ENCODE measurements at places on chromosomes 5 and 9. TPM values are rescaled to one million over a fixed set of nuclear protein-coding genes. Genes with fewer than 3 reads are reported as not detected.

The FOXD4 gene
- polyA plus RNA-seq, result 0.40 TPM

The IFNA13 gene
- polyA plus RNA-seq, result not detected

The FAM163B gene
- polyA plus RNA-seq, result 0.21 TPM

The PLAC8L1 gene
- polyA plus RNA-seq, result 0.68 TPM

The UNC13B gene
- 30.3 TPM for polyA plus RNA-seq

The ZNF608 gene
- 68.3 TPM for polyA plus RNA-seq

The SPATA31D4 gene
- not detected for polyA plus RNA-seq

The MACIR gene
- polyA plus RNA-seq, result 21.4 TPM

The PMPCA gene
- polyA plus RNA-seq, result 70.7 TPM

The SLC4A9 gene
- 28.6 TPM for polyA plus RNA-seq

The FCN2 gene
- polyA plus RNA-seq, result 0.47 TPM

DNA sequence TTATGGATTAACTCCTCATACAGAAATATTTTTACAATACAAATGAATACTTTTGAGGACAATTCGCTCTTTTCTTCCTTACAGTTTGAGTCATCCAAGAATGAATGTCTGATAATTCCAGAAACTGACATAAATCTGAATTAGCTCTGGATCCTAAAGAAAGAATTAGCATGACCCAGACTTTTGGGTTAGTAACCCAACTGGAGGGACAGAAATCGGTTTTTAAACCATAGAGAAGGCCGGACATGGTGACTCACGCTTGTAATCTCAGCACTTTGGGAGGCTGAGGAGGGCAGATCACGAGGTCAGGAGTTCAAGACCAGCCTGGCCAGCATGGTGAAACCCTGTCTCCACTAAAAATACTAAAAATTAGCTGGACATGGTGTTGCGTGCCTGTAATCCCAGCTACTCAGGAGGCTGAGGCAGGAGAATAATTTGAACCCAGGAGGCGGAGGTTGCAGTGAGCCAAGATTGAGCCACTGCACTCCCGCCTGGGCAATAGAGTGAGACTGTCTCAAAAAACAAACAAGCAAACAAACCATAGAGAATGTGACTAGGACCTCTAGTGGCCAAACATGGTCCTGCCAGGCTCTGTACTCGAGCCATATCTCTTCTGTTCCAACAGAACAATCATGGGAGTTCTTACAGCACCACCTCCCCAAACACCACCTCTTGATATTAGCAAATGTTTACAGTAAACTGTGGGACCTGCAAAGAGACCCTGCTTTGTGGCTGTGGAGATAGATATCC is 44.8 kb downstream of the LURAP1L start:
- no peak for DNase-seq

- DNase-seq, result peak; percentile 38
These were observed 119.6 kb downstream of the DROSHA start for GRCh38 chr5:31412324-31412723.

DNA sequence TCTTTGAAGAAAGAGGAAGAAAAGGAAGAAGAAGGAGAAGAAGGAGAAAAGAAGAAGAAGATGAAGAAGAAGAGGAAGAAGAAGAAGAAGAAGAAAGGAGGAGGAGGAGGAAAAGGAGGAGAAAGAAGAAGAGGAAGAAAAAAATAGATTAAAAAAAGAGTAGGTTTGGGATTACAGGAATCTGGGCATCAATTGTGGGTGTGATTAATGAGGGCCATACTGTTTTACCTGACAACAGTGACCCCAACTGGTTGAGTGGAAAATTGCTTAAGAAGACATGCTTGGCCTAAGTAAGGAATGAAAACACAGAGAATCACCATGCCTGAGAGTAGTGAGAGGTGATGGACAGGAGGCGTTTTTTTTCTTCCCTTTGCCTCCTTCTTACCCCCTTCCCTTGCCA is 114.6 kb downstream of the FAM170A start:
- no peak for DNase-seq

- no peak for DNase-seq
These were observed 489.9 kb downstream of the PSAT1 start for GRCh38 chr9:78786794-78787193.

DNA sequence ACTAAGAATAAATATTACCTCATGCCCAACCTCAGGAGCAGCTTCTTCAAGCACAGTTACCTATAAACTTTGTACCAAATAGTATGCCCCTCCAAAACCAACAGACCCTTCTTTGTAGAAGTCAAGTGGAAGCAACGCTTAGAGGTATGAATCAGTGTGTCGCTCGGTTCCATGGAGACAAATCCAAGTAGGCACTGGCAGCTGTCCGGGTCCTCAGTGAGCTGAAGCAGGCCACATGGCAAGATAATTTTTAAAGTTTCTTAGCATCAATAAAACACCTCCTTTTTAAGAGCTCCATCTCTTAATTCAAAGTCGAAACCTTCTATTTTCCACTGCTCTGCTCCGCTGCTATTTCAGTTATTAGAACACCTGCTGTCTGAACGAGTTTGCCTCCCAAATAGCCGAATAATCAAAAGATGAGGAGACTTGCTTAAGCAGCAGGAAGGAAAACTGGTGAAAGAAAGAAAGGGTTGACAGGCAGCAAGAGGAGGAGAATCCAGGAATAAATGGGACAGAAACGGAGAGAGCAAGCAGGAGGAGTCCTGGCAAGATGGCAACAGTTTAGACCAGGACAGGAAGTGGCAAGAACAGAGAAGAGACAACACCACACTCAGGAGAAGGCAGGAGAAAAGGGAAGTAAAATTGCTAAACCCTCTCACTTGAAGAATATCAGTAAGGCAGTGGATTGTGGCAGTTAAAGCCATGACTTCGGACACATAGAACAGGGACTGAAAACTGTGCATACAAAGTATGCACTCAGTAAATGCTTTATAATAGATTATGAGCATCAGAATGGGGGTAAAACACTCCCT is 65.0 kb downstream of the PPP2R2B start:
- DNase-seq, result no peak

- DNase-seq, result no peak
These were observed 40.7 kb downstream of the TRIP13 start for GRCh38 chr5:933251-933861.

DNA sequence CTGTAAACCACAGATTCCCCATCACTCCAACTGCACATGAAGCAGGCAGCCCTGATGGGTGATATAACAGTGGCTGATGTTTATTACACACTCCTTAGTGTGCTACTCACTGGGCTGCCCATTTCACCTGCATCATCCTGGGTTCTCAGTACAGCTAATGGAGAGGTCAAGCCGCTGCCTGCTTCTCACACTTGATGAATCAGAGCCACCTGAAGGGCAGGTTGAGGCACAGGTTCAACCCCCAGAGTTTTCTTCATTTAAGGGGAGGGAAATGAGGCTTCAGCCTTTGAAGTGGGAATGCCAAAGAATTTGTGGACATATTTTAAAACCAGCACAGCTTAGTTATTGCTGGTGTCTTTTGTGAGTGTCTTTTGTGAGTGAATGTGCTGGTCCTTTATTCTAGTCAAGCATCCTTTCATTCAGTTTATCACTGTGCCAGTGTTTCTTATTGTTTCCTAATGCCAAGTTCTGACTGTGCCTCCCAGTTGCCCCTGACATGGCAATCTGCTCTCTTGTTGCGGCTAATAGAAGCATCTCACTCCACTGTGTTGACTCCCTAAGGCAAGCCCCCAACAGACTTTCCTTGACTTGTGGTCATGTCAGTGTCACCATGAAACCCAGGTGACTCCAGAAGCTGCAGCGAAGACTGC is 109.2 kb downstream of the FBXL7 start:
- DNase-seq, result no peak

DNA sequence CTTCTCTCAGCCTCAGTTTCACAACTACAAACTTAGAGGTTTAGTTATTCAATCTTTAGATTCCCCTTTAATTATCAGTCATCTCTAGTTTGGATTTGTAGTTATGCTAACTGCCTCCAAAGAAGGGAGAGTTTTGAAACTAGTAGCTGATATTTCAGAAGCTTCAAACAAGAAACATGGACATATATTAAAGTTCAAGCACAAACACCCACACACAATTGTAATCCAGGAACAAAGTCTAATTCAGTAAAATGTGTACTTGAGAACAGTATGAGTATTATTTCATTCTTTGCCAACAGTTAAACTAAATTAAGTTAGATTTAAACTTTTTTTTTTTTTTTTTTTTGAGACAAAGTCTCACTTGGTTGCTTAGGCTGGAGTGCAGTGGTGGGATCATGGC is 71.2 kb upstream of the ABCA1 start:
- no peak for DNase-seq

DNA sequence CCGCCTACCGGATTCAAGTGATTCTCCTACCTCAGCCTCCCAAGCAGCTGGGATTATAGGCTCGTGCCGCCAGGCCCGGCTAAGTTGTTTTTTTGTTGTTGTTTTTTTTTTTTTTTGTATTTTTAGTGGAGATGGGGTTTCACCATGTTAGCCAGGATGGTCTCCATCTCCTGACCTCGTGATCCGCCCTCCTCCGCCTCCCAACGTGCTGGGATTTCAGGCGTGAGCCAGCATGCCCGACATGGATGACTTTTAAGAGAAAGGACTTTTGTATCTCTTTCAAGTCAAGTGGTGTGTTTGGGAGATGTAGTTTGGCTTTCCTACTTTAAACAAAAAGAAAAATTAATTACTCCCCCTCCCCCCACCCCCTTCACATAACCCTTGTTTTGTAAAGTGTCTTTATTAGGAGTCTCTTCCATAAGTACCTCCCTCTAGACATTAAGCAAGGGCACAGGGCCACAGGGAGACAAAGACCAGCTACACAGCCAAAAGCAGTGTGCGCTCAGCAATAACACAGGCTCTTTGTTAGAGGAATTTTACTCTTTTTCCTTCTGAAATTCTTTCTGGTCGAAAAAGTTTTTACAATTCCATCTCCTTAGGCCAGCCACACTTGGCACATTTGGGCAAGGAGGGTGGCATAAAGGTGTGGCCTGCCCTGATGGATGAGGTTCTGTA is 31.2 kb downstream of the JAKMIP2 start:
- no peak for DNase-seq

- no peak for DNase-seq
These were observed 165.4 kb upstream of the LHFPL2 start for GRCh38 chr5:78813906-78814530.

GRCh38 chr9:68912561-68912960 is 101.4 kb downstream of the PRKACG start:
- DNase-seq, result no peak

GRCh38 chr9:90578126-90578815 is 64.4 kb downstream of the DIRAS2 start:
- no peak for DNase-seq

- DNase-seq, result no peak
These were observed 462.4 kb downstream of the PRR16 start for GRCh38 chr5:120926471-120926870.

GRCh38 chr5:126309860-126310259 is 113.3 kb upstream of the GRAMD2B start:
- no peak for DNase-seq

DNA sequence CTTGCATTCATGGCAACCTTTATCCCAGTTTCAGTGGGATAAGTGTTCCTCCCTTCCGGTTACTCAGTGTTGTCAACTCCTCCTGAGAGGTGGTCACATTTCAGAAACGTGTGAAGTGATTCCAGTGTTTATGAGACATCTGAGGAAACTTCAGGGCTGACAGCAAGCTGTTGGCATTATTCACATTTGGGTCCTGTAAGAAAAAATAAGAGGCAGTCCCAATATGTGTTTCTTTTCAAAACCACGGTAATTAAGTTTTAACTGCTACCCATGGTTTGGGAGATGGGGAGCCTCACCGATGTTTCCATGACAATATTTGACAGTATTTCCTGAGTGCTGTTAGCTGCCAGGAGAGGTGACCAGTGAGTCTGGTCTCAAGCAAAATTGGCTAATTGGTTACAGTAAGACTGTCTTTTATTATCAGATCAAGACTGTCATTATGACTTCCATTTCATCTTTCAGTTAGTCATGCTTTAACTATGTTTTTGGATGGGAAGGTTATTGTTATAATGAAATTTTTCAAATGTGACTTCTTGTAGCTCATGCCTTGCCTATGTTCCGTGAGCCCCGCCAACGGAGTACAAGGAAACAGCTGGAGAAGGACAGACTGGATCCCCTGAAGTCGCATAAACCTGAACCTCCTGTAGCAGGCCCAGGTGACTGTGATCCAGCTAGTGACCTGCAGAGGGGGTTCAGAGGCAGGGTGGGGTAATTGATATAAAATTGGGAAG is 115.3 kb downstream of the GDNF start:
- no peak for DNase-seq

- DNase-seq, result no peak
These were observed 6.1 kb downstream of the SAPCD2 start for GRCh38 chr9:137064027-137064879.

GRCh38 chr5:91272858-91273257 is 110.3 kb downstream of the ARRDC3 start:
- no peak for DNase-seq

- DNase-seq, result no peak
These were observed 461.9 kb upstream of the PAPPA start for GRCh38 chr9:115691693-115692092.

GRCh38 chr5:171757853-171758535 is 27.6 kb upstream of the SMIM23 start:
- DNase-seq, result no peak

GRCh38 chr9:130630071-130630450 is 34.3 kb upstream of the PRDM12 start:
- DNase-seq, result no peak

DNA sequence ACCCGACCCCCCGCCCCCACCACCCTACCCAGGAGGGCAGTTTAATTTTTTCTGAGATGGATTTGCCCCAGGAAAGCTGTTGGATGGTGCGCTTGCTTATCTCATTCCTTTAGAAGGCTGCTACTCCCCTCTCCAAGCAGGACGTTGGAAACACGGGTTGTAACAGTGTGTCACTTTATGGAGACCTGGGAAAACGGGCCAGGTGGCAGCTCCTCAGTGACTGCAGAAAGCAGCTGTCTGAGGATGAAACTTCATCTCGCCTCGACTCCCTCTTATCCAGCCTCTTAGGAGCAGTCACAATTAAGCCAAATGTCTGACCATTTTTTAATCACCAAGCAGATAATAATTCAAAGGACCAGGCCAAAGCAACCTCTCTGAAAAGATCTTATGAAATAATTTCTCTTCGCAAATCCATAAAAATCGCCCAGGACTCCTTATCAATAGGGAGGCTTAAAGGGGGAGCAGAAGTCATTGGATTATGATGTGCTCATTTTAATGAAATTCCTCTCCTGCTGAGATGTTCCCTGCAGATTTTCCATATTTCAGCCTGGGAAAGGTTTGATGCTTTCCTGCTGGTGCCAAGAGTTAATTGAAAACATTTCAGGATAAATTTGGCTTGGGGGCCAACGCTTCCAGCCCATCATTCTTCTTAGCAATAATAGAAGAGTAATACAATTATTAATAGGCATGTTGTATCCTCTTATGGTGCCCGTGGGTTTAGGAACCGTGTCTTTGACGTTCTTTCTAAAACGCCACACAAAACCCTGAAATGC is 26.0 kb downstream of the GAS1 start:
- DNase-seq, result no peak
